ENCODE measurements at places on chromosomes 5 and 9. TPM values are rescaled to one million over a fixed set of nuclear protein-coding genes. Genes with fewer than 3 reads are reported as not detected.

Gene PCDHB9
- not detected for polyA plus RNA-seq

DNA sequence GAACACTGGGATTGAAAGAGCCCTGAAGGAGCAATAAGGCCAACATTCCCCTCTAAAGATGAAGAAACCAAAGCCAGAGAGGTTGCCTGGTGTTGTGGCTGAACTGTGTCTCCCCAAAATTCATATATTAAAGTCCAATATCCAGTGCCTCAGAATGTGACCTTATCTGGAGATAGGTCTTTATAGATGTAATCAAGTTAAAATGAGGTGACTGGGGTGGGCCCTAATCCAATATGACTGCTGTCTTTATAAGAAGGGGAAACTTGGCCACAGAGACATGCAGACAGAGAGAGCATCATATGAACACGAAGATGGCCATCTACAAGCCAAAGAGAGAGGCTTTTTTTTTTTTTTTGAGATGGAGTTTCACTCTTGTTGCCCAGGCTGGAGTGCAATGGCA, 66.9 kb upstream of the PLPP1 start:
- DNase-seq = no peak

DNA sequence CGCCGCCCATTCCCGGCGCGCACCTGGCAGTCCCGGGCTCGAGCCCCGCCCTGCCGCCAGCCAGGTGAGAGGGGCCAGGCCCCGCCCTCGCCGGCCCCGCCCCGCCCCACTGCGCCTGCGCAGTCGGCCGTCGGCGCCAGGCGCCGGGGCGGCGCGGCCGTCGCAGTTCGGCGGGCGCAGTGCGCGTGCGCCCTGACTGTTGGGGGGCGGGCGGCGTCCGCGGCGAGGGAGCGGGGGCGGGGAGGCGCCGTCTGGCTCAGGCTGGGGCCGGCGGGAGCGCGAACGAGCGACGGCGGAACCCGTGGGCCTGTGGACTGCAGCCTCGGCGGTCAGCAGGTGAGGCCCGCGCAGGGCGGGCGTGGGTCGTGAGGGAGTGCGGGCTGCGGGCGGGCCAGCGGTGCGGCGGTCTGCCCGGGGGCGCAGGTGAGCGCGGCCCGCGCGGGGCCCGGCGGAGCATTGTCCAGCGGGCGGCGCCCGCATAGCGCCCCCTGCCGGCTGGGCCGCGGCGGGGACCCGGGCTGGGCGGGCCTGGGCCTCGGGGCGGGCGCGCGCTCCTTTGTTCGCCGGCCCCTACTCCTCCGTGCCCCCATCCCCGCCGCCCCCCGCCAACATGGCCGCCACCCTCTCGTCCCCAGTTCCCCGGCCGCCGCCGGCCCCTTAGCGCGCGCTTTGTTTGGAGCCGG, at the start of gene SPIN1:
SPIN1 (plus strand) TSS at position 242 of the 683 bp plus-strand sequence. CDS start 38,096 bp downstream, outside the sequence.
- peak; percentile 90 for DNase-seq

Gene ACTBL2
- not detected for polyA plus RNA-seq

Gene PHF19
- 312 TPM for polyA plus RNA-seq

- DNase-seq = no peak
These were observed at the start of gene GDA for GRCh38 chr9:72149231-72149975. Gene GDA, plus strand, starts transcription at chr9:72149440. Its CDS starts 120 bp downstream, at chr9:72149560.

- peak; percentile 19 for DNase-seq
These were observed 949 bp downstream of the SERINC5 start for GRCh38 chr5:80254767-80255430.

- no peak for DNase-seq
These were observed 35.1 kb downstream of the FGF18 start for GRCh38 chr5:171454549-171454948.

Gene DOCK2
- polyA plus RNA-seq = 14.0 TPM

Gene PPP3R2
- not detected for polyA plus RNA-seq

Gene MED10
- 78.5 TPM for polyA plus RNA-seq

Gene TAL2
- polyA plus RNA-seq = 0.21 TPM

- no peak for DNase-seq
These were observed 68.2 kb upstream of the NR4A3 start for GRCh38 chr9:99753436-99753835.

Gene HK3
- polyA plus RNA-seq = not detected

- DNase-seq = peak; percentile 38
These were observed 103.8 kb upstream of the LIFR start for GRCh38 chr5:38660194-38660668.

DNA sequence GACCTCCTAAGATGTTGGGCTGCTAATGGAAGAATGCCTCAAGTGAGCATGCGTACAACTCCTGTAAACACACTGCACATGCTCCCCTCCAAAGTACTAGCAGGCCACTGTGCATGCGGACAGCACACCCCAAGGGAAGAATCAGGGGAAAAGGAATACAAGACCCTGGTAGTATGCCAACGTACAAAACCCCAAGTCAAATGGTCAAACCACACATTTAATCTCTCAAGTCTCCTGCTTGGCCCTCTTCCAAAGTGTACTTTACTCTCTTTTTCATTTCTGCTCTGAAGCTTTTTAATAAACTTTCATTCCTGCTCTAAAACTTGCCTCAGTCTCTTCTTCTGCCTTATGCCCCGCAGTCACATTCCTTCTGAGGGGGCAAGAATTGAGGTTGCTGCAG, 466.4 kb downstream of the DMRTA1 start:
- no peak for DNase-seq

GRCh38 chr9:75599126-75599525, 291.3 kb upstream of the PCSK5 start:
- no peak for DNase-seq

- no peak for DNase-seq
These were observed 178.8 kb downstream of the SNX18 start for GRCh38 chr5:54696346-54696745.

Gene NIM1K
- polyA plus RNA-seq = 0.34 TPM

GRCh38 chr9:33029231-33029786, 4.2 kb downstream of the DNAJA1 start:
- DNase-seq = no peak

Gene GMCL2
- not detected for polyA plus RNA-seq

DNA sequence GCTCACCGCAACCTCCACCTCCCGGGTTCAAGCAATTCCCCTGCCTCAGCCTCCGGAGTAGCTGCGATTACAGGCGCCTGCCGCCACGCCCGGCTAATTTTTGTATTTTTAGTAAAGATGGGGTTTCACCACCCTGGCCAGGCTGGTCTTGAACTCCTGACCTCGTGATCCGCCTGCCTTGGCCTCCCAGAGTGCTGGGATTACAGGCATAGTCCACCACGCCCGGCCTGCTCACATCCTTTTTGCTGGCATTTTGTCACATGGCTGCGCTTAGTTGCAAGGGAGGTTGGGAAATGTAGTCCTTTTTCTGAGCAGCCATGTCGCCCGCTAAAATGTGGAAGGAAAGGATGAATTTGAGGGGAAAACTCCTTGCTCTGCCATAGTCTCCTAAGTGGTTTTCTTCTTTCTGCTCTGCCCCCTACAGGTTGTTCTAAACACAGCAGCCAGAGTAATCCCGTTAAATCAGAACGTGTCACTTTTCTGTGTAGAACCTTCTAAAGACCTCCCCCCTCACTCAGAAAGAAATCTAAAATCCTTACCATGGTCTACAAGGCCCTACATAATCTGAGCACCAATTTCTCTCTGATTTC, 57.8 kb upstream of the HSPA9 start:
- DNase-seq = peak; percentile 82

Gene LECT2
- not detected for polyA plus RNA-seq

Data from K562 (cell line).